ENCODE measurements at places on chromosomes 12 and 14.

GRCh38 chr14:67370830-67371229 is 10.7 kb downstream of the EIF2S1 start:
- no peak for DNase-seq

DNA sequence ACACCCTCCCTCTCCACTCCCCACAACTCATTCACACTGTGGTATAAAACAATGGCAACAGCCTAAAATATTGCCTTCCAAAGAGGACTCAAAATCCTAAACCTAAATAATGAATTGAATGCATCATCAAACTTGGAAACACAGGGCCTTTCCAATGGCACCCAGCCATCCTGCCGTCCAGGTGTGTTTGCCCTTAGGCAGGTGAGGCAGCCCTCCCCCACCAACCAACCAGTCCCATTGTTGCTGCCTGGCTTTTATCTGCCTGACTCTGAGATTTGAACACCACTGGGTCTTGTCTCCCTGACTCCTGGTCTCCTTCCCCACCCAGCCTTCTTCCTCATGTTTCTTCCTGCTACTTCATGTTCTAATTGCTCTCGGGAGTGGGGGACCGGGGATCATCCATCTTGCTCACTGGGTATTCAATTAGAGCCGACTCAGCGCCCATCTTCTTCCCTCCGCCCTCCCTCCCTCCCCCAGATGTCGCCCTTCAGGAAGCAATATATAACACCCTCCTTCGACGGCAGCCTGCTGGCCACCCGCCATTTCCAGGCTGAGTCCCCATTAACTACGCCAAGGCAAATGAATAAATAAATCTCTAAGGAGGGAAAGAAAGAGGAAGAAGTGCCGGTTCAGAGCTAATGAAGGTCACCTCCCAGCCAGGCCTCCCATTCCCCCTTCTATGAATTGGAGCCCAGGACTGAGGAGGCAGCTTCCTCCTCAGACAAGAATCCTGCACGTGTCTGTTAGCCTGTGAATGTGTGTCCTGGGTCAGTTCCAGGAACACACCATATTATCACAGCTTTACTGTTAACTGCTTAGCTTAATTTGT is 36.3 kb upstream of the NTF3 start:
- DNase-seq, result no peak

DNA sequence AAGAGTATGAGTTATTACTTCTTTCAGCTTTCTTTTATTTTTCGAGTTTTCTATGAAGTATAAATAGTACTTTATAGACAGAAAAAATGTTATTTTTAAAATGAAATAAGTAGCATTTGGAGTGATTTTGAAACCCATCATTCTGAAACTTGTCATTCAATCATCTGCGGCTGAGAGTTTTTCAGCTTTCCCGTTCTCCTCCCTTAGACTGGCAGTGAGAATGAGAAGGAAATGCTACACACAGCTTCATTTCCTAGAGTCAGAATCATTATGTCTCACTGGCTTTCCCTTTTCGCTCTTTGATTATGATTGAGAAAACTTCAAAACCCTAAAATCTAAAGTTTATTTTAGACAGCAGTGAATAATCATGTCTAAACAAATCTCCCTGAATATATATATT is 33.7 kb upstream of the GNPNAT1 start:
- no peak for DNase-seq

- no peak for DNase-seq
Observed at GRCh38 chr14:95301527-95302187, 18.1 kb downstream of the CLMN start.

DNA sequence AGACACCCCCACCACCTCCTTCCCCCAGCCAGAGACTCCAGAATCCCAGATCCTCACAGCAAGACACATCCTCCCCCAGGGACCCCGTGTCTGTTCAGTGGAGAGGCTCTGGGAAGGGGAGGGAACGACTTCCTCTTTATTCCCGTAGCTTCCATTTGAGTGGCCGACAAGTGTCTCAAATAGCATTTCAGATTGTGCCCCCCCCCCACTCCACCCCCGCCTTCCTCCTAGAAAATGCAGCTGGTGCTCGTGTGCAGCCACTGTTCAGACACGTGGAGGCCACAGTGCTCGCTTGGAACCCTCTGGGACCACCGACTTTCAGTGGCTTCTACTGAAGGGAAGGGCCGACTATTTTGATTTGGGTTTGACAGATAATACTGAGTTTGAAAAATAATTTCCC is 14.3 kb downstream of the PPP2R5C start:
- no peak for DNase-seq

- no peak for DNase-seq
Observed at GRCh38 chr14:64400829-64401459, 12.8 kb downstream of the MTHFD1 start.

DNA sequence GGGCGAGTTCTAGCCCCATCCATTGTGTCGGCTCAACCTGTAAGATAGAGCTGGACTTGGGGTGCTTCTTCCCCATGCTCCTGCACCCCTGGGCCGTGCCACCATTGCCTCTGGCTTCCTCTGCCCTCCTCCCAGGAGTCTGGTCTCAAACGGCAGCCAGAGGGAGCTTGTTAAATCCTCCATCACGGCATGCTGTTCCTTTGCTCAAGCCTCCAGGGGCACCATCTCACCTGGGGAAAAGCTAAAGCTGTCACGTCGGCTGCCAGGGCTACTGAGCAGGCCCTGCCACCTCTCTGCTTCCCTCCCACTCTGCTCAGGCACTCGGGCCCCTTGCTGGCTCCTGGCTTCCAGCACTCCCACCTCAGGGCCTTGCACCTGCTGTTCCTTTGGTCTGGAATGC is 140.4 kb downstream of the RBM19 start:
- DNase-seq, result no peak

GRCh38 chr12:78087363-78087675 is 256.6 kb downstream of the NAV3 start:
- no peak for DNase-seq

GRCh38 chr14:81529391-81529790 is 4.3 kb downstream of the SEL1L start:
- no peak for DNase-seq

DNA sequence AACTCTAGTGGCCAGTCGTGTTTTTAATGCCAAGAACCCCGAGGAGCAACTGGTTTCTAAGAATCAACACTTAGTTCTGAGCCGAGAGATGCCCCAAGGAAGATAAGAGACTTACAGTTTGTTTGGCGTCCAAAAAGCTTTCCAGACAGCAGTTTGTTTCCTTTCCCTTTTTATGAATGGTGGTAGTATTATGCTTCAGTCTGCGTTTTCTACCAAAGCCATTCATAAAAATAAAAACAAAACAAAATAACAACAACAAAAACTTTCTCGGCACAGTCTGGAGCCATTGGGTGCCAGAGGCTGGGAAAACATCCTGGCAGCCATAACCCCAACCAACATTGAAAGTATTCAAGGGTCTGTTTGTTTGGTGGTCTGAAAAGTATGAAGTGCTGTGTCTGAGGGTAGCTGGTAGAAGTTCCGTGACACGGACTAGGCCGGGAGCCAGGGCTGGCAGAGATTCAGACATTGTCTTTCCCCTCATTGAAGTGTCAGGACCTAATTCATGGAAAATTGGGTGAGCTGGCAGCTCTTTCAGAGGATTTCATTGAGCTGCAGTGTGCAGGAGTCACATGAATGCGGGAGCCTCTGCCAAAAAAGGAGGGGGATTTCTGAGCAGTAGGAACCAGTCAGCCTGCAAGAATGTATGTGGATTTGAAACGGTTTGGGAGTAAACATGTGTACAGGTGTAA is 124.2 kb downstream of the HMGA2 start:
- DNase-seq, result no peak

All from stimulated activated CD4-positive, alpha-beta T cell treated with anti-CD3 and anti-CD28 coated beads, TNF-alpha, amount 100 ng/mL, for 48 hours (primary cell).